ENCODE measurements at places on chromosomes 13 and 19.

- peak; percentile 63 for DNase-seq
Observed at GRCh38 chr19:38319421-38320258, at the start of gene KCNK6. Gene KCNK6, plus strand, starts transcription at chr19:38319845. Its CDS starts 106 bp downstream, at chr19:38319951.

DNA sequence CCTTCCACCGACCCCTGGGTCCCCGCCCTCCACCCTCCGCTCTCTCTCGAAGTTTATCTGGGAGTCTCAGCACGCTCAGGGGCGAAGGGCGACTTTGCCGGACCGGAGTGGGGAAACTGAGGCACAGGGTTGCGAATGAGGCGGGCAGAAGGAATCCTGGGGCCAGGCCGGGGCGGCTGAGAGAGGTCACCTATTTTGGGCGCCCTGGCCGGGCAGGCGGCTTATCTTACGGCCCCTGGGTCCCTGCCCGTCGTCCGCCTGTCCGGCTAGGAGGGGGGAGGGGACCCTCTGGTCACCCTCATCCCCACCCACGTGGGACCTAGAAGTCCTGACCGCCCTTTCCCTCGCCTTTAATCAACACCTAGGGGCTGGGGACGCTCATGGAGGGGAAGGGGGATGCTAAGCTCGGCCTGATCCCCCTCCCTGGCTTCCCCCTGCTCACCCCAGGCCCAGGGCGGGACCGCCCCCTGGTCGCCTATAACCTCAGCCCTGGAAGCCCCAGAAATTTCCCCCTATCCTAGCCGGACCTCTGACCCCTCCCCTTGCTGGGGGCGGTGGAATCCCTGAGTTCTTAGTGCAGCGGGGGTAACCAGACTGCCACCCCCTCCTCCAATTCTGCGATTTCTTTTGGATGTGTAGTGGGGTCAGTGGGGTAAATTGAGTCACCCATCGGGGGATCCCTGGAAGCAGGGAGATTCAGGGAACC, 556 bp downstream of the TRIP10 start:
- no peak for DNase-seq

GRCh38 chr13:30443957-30444404, 21.7 kb downstream of the UBE2L5 start:
- no peak for DNase-seq

- no peak for DNase-seq
Observed at GRCh38 chr13:43861863-43862262, 17.7 kb downstream of the CCDC122 start.

DNA sequence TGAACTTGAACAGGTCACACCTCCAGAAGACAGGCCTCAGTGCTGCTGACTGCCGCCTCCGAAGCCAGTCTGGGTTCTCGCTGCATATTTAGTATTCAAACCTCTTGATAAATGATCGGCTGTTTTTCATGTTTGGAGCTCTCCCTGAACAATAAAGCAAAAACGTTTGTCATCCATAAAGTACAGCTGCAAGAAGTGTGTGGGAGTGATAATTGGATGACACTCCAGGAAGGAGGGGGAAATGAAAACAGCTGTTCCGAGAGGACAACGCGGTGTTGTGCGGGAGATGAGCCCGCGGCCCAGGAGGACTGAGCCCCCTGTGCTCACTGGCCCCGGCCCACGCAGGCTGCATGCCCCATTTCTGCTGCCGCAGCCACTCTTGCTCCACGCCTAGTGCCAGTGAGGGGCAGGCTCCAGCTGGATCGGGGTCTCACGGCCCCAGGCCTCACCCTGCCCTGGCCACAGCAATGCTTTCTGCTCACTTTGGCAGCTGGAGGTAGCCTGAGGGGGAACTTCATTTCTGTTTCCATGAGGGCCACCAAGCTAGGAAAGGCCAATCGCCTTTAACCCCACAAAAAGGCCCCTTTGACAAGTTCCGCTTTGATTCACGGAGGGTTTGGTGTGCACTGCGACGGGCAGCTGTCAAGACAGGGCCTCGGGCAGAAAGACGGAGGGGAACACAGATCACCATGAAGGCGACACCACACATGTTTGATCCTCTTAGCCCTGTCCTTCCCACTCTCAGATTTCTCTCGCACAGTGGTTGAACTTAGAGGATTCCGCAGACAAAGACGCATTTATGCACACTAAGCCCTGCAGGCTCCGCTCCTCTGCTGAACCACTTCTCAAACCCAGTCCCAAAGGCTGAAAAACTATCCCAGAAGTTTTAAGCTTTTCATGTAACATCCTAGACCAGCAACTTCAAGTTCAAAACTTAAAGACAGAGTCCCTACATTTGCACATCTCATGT, 537.6 kb downstream of the EFNB2 start:
- DNase-seq = no peak

GRCh38 chr19:41541990-41542584, 33.9 kb upstream of the CEACAM21 start:
- DNase-seq = no peak

DNA sequence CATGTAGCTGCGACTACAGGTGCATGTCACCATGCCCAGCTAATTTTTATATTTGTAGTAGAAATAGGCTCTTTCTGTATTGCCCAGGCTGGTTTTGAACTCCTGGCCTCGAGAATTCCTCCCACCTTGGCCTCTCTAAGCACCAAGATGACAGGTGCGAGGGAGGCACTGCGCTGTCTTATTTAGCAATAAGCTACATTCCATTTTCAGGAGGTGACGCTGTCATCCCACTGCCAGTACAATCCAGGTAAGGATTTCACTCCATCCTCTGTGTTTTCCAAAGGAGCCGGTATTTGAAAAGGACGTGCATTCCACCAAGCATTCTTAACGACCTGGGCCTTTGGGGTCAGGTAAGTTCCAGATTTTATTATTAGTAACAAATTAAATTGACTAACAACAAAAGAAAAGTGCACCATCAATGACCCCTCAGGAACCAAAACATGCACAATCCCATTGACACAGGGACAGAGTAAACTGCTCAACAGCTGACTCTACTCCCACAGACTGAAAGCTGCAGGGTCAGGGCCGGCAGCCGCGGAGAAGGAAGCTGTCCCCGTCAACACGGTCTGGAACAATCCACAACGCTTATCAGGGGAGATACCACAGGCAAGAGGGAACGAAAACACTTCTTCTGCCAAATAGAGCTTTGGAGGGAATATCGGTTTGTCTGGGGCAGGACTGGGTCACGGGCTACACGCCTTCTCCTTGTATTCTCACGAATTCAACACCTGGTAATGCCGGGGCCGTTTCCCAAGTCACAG, 82.8 kb downstream of the INSR start:
- no peak for DNase-seq

GRCh38 chr13:35465371-35465770, 11.1 kb downstream of the MAB21L1 start:
- no peak for DNase-seq

GRCh38 chr13:50484472-50485113, 358.9 kb downstream of the DLEU7 start:
- no peak for DNase-seq

DNA sequence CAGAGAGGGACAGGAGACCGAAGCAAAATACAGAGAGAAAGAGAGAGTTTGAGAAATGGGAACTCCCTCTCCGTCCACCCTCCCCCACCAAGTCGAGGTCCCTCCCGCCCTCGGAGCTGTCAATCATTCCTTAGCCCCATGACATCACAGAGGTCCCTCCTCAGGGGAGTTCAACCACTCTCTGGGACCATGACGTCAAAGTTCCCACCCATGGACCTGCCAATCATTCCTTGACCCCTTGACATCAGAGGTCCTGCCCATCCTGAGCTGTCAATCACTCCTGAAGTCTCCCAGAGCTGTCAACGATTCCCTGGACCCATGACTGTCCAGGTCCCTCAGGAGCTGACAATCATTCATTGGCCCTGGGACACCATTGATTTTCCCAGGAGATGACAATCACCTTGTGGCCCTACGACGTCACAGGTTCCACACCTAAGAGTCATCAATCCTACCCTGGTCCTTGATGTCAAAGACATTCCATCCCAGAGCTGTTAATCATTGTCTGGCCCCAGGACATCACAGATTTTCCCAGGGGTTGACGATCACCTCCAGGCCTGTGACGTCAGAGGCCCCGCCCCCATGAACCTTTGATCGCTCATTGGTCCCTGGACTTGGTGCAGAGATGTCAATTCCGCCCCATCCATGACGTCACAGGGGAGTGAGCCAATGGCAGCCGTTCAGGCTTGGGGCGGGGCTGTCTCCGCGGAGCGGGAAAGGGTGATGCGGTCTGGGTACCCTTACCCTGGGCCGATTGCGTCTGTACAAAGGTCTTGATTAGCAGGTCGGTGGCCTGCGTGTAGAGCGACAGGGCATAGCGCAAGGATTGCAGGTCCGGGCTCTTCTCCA, 61.7 kb downstream of the COLGALT1 start:
- DNase-seq = no peak

- DNase-seq = no peak
Observed at GRCh38 chr13:30371649-30372265, 50.5 kb upstream of the UBE2L5 start.

GRCh38 chr13:98252931-98253470, 75.9 kb upstream of the RNF113B start:
- DNase-seq = no peak

DNA sequence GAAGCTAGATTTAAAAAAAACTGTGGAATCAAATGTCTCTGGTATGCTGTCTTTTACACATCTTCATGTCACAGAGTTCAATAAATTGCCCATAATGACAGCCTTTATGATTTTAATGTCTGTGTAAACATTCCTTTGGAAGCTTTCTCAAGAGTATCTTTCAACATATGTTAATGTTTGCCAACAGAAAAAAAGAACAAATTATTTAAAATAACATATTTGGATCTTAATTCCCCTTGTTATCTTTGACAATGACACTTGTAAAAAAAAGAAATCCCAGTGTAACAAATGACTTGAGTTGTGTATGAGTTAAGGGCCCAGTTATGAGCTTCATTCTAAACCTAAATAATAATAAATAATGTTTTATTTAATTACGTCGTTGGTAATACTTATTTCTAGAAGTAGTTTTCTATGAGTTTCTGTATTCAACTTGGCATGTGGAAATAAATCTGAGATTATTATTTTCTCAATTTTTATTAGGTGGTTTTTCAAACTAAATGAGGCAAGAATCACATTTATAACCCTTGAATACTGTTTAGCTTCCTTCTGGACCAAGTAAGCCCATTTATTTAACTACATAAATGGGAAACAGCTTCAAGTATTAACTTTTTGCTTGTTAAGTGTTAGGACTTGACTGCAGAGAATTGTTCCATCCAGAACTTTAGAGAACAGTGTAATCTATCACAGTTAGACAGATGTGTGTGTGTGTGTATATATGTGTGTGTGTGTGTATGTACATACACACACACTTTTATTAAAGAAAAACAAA, 182.1 kb downstream of the POSTN start:
- no peak for DNase-seq

- DNase-seq = no peak
Observed at GRCh38 chr19:33514885-33515551, 6.6 kb downstream of the PEPD start.

- DNase-seq = no peak
Observed at GRCh38 chr13:30466358-30466714, 600 bp upstream of the HMGB1 start.

DNA sequence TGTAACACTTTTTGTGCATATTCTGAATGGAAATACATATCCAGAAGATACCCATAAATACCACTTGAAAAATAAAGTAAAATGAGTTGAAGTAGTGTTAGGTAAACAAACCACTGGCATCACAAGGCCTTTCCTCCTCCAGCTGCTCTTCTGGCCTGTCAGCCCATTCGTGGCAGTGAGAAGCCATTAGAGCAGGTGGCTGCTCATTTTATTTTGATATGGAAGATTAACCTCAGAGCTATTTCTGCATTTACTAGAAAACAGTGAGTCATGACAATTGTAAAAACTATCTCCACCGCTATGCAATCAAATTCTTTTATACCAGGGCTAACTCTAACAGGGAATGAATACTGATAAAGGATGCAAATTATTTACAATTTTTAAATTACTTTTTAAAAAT, 2898.1 kb downstream of the PCDH9 start:
- no peak for DNase-seq

- no peak for DNase-seq
Observed at GRCh38 chr13:113110852-113111315, 5.3 kb downstream of the F7 start.

GRCh38 chr19:50173127-50173526, 10.0 kb upstream of the IZUMO2 start:
- no peak for DNase-seq

DNA sequence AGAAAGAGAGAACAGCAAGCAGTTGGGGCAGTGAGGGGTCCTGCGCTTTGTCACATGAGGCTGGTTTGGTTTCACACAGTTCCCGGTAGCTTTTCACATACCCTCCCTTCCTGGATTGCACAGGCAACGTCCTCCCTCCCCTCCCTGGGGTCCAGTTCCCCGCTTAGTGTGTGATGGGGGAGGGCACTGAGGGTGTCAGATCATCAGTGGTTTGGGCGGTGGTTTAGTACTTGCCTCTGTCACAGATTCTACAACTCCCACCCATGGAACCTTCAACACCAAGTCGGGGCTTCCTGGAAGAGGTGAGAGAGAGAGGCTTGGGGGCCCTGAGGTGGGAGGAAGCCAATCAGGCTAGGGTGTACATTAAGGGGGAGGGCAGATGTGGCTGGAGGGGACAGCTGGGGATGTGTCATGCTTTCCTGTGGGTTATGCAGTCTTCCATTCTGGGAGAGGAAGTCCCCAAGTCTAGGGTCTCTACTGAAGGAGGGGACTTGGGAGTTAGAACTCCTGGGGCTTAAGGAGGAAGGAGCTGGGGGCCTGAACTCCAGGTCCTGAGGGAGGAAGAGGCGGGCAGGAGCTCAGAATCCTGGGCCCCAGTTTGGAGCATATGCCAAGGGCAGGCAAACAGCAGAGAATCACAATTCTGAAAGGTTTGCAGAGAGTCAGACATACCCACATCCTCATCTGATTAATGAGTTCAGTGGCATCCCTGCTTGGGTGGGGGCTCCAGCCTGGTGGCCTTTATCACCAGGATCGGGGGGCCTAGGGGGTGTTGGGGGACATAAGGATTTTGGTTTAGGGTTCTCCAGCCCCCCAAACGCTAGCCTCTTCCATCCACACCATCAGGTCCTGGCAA, at the start of gene NKG7:
TSS of gene NKG7 (minus strand) at position 6 of the 856 bp plus-strand sequence. CDS start 119 bp downstream, outside the sequence.
- DNase-seq = no peak

GRCh38 chr13:112144616-112145550, 77.9 kb downstream of the SOX1 start:
- no peak for DNase-seq

- DNase-seq = no peak
Observed at GRCh38 chr13:92806215-92806614, 420.4 kb upstream of the GPC6 start.

- DNase-seq = no peak
Observed at GRCh38 chr13:108959234-108959633, 329.8 kb downstream of the MYO16 start.

Measured in D721Med (cell line).